ENCODE measurements at places on chromosomes 4 and X.

DNA sequence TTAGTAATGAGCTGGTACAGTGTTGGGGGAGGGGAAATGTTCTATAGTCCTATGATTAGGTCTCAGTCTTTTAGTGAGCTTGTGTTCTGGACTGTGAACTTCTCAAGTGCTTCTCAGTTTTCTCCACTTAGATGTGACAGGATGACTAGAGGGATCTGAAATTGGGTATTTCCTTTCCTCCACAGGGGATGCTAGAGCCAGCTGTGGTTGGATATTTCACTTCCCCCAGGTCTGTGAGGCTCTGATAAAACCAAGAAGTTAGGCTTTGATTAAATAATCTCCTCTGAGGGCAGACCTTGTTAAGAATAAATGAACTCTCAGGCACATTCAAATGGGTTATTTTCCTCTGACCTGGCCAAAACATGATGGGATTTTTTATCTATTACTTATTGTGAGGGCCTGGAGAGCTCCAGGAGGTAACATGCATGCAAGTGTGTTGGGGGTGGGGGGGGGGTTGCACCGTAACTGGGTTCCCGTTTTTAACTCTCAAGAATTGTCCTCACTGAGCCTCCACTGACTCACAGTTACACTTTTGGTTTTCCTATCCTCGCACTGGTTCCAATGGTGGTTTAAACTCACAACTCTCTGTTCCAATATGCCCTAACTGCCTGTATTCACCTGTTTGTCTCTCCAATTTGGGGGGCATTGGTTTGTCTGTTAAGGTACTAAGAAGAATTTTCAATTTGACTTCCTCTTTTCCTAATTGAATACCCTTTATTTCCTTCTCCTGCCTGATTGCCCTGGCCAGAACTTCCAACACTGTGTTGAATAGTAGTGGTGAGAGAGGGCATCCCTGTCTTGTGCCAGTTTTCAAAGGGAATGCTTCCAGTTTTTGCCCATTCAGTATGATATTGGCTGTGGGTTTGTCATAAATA is 28.1 kb upstream of the GLRA3 start:
- DNase-seq, result peak; percentile 29

DNA sequence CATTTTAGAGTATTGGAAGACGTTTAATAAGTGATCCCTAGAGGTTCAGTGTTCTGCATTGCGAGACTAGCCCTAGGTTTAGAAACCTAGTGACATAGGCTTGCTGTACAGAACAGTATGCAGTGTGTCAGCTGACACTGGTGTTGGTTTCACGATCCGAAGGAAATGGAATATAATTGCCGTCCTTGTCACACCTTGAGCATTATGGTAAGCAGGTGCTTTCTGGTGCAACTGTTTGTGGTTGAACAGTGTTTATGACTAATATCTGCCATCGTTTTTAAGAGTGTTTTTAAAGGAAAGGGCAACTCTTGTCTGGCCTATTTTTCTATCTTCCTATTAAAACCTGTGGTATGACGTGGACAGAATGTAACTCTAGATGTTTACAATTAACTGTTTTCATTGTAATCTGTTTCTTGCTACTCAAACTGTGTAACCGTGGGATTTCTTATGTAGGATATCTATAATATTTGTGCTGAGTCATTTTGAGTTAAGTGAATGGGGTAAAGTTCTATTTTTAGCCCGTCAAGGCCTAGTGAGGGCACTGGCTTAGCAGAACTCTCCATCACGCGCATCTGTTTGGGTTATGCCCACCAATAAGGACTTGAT is 53.8 kb upstream of the TBC1D14 start:
- DNase-seq, result no peak

DNA sequence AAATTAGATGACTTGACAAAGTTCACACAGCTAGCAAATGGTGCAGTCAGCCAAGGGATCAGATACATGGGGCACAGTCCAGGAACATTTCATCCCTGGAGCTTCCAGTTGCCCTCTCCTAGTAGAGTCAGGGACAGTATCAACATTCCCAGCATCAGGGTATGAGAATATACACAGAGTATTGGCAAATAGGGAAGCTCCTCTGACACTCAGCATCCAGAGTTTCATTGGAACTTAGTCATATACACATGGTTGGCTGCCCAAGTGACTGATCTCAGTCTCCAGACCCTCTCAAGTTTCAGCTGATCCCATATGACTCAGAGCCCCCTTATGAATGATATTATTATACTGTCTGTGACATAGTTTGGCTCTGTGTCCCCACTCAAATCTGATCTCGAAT is 13.7 kb upstream of the KCTD8 start:
- DNase-seq, result no peak

DNA sequence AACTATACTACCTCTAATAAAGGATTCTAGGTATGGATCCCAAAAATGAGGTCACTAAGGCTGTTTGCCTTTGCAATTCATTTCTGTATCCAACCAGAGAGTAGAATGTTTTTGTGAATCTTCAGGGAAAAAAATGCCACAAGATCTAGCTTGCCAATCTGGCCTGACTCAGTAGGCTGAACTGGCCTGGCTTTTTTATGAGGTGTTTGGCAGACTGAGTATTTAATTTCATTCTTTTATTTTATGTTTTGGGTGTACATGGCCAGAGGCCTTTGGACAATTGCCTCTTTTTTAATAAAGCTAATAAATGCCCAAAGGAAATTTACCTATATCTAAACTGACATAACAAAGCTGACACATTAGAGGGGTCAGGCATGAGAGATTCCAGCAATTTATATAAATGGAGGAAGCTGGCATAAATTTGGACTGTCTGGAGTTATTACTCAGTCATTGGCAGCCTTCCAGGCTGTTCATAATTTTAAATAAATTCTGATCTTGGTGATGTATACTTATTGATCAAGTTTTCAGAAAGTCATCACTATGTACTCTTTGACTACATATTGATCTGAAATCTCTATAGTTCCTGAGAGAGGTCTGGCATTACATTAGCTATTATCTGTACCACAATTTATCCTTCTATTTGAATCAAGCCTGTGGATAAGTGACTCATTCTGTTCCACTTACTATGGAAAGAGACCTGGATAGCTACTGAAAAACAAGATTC is 376.4 kb upstream of the NOCT start:
- no peak for DNase-seq

- no peak for DNase-seq
Measured at GRCh38 chrX:110293658-110294057, 24.2 kb downstream of the AMMECR1 start.

GRCh38 chr4:100811046-100811445 is 293.2 kb upstream of the EMCN start:
- DNase-seq, result no peak

- no peak for DNase-seq
Measured at GRCh38 chr4:95839891-95840290, at the start of gene PDHA2. Gene PDHA2 (plus strand): TSS chr4:95840093. CDS start chr4:95840151, 58 bp downstream.

GRCh38 chr4:99891351-99891750 is 2.9 kb downstream of the LAMTOR3 start:
- DNase-seq, result no peak

- DNase-seq, result no peak
Measured at GRCh38 chr4:5371415-5372190, 320.3 kb downstream of the STK32B start.

- no peak for DNase-seq
Measured at GRCh38 chrX:15877380-15877779, 22.8 kb upstream of the AP1S2 start.

DNA sequence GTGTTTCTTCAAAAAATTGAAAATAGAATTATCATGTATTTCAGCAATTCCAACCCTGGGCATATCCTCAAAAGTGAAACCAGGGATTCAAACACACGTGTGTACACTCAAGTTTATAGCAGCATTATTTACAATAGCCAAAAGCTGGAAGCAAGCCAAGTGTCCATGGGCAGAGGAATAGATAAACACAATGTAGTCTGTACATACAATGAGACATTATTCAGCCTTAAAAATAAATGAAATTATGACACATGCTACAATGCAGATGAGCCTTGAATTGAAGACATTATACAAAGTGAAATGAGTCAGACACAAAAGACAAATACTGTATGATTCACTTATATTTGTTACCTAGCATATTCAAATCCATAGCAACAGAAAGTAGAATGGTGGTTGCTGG is 853.4 kb downstream of the STIM2 start:
- no peak for DNase-seq

DNA sequence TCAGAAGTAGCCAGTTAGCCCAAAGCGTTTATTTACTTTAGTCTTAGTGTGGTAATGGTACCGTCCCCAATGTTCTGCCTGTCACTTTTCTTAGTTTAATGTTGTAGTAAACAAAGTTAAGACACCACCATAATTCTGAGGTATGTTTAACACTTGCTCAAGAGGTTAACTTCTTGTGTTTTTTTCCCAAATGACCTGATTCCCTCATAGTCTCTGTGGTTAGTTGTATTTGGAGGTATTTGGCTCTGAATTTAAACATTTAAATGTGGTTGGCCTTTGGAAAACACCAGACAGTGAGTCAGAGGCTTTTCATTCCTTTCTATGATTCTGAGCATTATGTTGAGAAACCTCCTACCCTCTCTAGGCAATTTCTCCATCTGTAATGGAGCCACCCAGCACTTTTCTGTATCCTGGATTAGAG is 47.9 kb downstream of the CXCL1 start:
- DNase-seq, result no peak

- peak; percentile 87 for DNase-seq
Measured at GRCh38 chr4:185524888-185525863, 10.1 kb downstream of the PDLIM3 start.

DNA sequence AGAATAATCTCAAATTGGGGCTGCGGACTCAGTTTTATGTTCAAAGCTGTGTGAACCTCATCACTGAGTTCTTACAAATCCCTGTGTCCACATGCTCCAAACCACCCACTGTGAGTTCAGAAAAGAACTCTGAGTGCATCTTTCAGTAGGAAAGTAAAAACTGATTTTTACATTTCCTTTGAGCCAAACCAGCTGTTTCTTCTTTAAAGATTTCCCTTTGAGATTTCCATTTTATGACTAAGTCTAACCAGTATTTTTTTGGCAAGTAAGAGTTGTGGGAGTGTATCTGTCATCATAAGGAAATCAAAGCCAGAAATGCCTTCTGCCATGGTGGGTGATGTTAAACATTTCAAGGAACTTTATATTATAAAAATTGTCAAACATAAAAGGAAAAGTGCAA is 100.0 kb downstream of the TET2 start:
- DNase-seq, result no peak

GRCh38 chrX:106168107-106168506 is at the start of gene PWWP3B:
Gene PWWP3B (plus strand): TSS chrX:106168305. CDS start chrX:106205433, 37,128 bp downstream.
- peak; percentile 30 for DNase-seq

Measured in NCI-H82 (cell line).